ENCODE measurements at places on chromosomes 13 and 19.

DNA sequence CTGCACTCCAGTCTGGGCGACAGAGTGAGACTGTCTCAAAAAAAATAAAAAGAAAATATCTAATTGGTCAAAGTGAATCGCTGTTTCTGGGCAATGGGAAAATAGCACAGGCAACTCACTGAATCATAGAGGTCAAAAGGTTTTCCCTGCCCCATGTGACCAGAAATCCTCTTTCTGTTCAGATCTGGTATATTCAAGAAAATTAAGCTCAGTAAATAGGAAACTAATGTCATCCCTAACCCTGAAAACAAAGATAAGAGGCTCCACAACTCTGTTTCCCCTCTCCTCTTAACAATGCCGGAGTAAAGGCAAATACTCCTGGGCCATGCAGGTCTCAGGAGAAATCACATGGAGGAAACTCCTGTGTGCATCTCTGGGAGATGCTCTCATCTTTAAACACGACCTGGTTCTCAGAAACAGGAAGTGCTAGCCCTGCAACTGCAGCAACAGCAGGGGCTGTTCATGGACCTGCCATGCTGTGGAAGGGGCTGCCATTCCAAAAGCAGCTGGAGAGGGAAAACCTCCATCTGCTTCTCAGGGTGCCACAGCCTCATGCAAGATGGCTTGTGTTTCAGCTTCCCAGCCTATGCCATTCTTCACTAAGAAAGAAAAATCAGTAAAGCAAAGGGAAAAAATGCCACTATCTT lies 47.5 kb upstream of the SLC7A9 start:
- no peak for DNase-seq

DNA sequence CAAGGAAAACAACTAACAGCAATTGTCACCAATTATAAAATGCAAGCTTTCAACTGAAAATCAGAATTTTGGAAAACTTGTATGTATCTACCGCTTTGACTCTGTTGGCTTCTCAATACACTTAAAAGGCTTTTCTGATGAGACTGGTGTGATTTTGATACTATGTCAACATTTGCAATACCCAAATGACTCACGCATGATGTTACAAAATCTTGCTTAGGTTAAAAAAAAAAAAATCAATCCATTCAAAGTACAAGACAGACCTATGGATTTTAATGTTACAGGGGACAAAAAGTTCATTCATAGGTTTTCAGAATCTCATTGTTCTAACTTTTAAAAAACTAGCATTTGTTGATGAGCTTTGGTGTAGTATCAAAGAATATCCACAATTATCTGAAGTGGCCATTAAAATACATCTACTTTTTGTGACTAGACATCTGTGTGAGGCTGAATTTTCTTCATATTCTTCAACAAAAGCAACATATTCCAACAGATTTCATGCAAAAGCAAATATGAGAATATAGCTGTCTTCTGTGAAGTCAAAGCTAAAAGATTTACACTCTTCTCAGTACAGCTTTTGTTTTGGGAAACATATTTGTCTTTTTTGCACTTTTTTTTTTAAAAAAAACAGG lies 10.7 kb downstream of the ELF1 start:
- peak; percentile 44 for DNase-seq

- no peak for DNase-seq
Measured at GRCh38 chr13:113768018-113768905, 9.2 kb downstream of the TMEM255B start.

DNA sequence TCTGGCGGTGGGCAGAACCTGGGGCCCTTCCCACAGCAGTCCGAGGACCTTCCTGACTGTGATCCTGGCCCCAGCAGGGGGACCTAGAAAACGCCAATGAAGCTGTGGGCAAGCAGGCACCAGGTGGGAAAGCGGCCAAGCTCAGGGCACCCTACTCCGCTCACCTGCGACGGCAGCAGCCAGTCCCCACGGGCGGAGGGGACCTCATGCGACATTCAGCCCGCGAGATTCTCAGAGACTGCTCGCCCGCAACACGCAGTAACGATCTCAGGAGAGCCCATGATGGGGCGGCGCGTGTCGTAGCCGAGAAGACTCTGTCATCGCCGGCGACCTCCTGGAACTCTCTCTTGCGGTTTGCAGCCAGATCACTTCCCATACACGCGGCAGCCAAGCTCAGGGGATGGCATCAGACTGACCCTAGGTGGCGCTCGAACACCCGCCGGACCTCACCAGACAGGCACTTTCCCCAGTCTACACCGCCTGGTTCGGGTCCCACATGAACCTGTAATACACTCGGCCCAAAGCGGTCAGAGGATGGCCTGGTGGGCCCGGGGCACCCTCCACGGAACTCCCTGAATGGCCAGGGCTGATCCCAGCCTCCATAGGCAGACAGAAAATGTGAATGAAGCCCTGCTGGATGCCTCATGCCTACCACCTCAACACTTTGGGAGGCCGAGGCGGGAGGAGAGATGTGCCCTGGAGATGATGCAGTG lies 26.5 kb downstream of the MAN2B1 start:
- DNase-seq = no peak

DNA sequence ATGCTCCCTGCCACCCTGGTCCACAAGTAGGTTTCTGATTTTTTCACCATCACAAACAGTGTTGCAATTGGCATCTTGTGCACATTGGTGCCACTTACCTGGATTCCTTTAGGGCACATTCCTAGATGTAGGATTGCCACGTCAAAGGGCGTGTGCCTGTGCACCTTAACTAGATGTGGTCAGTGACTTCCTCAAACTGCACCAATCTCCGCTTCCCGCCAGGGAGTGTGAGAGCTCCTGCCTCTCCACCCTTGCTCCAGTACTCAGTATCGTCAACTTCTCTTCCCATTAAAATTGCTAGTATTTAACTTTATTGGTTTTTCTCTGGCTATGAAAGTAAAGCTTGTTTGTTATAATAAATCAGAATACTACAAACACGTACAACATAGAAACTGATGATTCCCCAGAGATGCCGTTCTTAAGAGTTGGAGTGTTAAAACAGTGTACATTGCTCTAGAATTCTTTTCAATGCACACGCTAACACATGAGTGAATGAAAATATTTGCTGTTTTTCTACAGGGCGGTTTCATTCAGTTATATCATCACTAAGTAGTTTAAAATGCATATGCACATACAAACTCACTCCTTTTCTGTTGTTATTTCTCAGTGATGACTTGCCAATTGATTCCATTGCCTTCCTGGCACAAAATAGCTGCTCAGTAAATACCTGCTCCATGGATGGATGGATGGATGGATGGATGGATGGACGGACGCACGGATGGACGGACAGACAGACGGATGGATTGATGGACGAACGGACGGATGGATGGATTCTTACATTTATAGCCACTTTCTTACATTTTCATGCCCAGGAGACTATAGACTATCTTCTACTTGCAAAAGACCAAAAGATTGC lies 23.4 kb downstream of the CCNE1 start:
- DNase-seq = no peak

DNA sequence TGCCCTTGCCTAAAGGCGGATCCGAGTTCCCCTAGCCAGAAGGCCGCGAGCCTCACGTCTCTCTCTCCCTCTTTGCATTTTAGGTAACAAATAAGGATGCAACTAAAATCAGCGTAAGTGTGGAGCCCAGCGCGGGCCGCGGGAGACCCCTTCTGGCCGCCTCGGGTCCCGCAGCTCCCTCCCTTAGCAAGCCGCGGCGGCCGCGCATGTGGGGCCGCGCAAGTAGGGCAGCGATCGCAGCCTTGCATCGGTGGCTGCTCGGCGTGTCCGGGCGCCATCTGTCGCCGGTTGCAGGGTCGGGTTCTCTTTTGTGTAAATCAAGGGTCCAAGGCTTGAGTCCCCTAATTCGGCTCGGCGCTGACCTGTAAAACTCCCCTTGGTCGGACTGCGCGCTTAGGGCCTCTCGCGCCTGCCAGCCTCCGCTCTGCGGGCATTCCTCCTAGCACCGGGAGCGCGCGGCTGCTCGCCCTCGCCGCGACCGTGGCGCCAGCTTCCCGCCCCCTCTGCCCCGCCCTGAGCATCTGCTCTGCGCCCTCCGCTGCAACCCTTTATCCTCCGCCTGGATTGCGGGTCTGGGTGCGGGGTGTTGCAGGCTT lies 2.7 kb downstream of the VSTM2B start:
- no peak for DNase-seq

DNA sequence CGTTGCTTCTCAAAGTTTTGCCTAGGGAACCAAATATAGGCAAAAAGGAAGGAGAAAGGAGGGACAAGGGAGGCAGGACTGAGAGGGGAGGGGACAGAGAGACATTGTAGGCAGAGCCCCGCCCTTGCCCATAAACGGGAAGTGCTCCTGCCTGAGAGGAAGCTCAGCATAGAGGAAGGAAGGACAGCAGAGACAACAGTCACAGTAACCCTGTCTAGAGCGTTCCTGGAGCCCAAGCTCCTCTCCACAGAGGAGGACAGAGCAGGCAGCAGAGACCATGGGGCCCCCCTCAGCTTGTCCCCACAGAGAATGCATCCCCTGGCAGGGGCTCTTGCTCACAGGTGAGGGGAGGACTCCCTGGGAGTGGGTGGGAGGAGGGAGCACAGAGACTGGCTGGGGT lies at the start of gene CEACAM21:
Gene CEACAM21 (plus strand): TSS at position 169 of the 400 bp plus-strand sequence. CDS start 109 bp downstream, at position 278.
- peak; percentile 58 for DNase-seq

GRCh38 chr19:46610851-46611770 lies 10.0 kb downstream of the CALM3 start:
- DNase-seq = no peak

- no peak for DNase-seq
Measured at GRCh38 chr13:43270130-43270830, 246.9 kb downstream of the DNAJC15 start.

- DNase-seq = no peak
Measured at GRCh38 chr13:110491869-110492678, 69.4 kb downstream of the RAB20 start.

GRCh38 chr19:6032381-6032780 lies 54.4 kb upstream of the RANBP3 start:
- no peak for DNase-seq

Measured in SIG-M5 (cell line).